ENCODE measurements at places on chromosomes 7 and 10. TPM values are rescaled to one million over a fixed set of nuclear protein-coding genes. Genes with fewer than 3 reads are reported as not detected.

NKX2-3 gene
- 0.90 TPM for polyA plus RNA-seq

TES gene
- polyA plus RNA-seq = 28.4 TPM

NPTX2 gene
- polyA plus RNA-seq = 3.3 TPM

FAM24B gene
- 1.8 TPM for polyA plus RNA-seq

TMEM229A gene
- not detected for polyA plus RNA-seq

OR2A12 gene
- polyA plus RNA-seq = not detected

SLC26A3 gene
- 0.11 TPM for polyA plus RNA-seq

KDM7A gene
- 2.9 TPM for polyA plus RNA-seq

CDHR3 gene
- 6.4 TPM for polyA plus RNA-seq

VSTM4 gene
- 2.5 TPM for polyA plus RNA-seq

PRSS1 gene
- polyA plus RNA-seq = 17.3 TPM

SUMF2 gene
- polyA plus RNA-seq = 84.3 TPM

NKX1-2 gene
- not detected for polyA plus RNA-seq

MRC1 gene
- 5.0 TPM for polyA plus RNA-seq

AGAP6 gene
- 12.7 TPM for polyA plus RNA-seq

SAP25 gene
- 4.3 TPM for polyA plus RNA-seq

SLC12A9 gene
- polyA plus RNA-seq = 12.0 TPM

GPR26 gene
- polyA plus RNA-seq = not detected

ZPBP gene
- polyA plus RNA-seq = not detected

CRHR2 gene
- 0.21 TPM for polyA plus RNA-seq

GRM3 gene
- not detected for polyA plus RNA-seq

STN1 gene
- 19.1 TPM for polyA plus RNA-seq

BLVRA gene
- polyA plus RNA-seq = 74.7 TPM

LIPF gene
- 1.3 TPM for polyA plus RNA-seq

OR13A1 gene
- 0.08 TPM for polyA plus RNA-seq

GSTO2 gene
- polyA plus RNA-seq = 2.1 TPM

SPDYE17 gene
- polyA plus RNA-seq = not detected

CALCR gene
- not detected for polyA plus RNA-seq

DLX5 gene
- not detected for polyA plus RNA-seq

USP6NL gene
- 8.8 TPM for polyA plus RNA-seq

ZNF727 gene
- 1.1 TPM for polyA plus RNA-seq

VPS37D gene
- 1.2 TPM for polyA plus RNA-seq

DUS4L gene
- polyA plus RNA-seq = 2.6 TPM

ACTR3C gene
- 3.5 TPM for polyA plus RNA-seq

OR2A1 gene
- polyA plus RNA-seq = 0.05 TPM

ZC3HAV1L gene
- polyA plus RNA-seq = 1.9 TPM

CALHM3 gene
- 0.37 TPM for polyA plus RNA-seq

LEP gene
- polyA plus RNA-seq = 37.0 TPM

MMP21 gene
- polyA plus RNA-seq = 0.13 TPM

ANLN gene
- polyA plus RNA-seq = 0.37 TPM

CUBN gene
- 0.56 TPM for polyA plus RNA-seq

DBF4 gene
- polyA plus RNA-seq = 4.2 TPM

ZNF239 gene
- polyA plus RNA-seq = 2.2 TPM

PIP gene
- not detected for polyA plus RNA-seq

PON1 gene
- polyA plus RNA-seq = not detected

PRKG1 gene
- polyA plus RNA-seq = 2.1 TPM

PTPRZ1 gene
- polyA plus RNA-seq = 0.76 TPM

Data from adipose tissue (tissue), 3 donors.